ENCODE measurements at places on chromosomes 11 and 22.

DNA sequence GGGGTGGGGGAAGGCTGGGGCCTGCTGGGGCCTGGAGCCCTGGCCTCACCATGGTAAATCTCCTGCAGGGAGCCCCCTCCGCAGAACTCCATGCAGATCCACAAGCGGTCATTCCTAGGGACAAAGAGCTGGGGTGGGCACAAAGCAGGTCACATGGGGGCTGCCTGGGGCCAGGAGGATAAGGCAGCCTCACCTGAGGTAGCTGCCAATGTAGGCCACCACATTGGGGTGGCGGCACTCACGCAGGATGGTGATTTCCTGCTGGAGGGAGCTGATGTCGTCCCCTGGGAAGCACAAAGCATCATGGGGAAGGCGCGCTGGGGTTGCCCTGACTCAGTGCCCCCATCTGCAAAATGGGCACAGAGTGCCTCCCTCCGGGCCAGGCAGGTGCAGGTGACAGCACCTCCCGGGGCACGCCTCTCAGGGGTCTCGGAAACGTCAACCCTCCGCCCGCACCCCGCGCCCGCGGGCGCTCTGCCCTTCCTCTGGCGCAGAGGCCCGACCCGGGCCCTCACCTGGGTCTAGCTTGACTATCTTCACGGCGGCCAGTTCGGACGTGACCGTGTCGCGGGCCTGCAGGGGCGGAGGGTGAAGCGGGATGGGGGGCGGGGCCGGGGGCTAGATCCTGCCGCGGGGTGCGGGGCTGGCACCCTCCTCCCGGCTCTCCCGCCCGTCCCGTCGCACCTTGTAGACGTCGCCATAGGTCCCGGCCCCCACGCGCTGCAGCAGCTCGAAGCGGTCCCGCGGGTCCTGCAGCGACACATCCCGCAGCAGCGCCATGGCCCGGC is 450 bp downstream of the MAP4K2 start:
- peak overlapping the region; percentile 57 for H3K4me3 ChIP-seq
- peaks cover 11% of the 10 kb centered on the region for H3K36me3 ChIP-seq
- no peak overlapping the region for H3K27ac ChIP-seq
- H3K4me1 ChIP-seq: peaks cover 14% of the 10 kb centered on the region
- no peaks in the 10 kb centered on the region for H3K27me3 ChIP-seq

GRCh38 chr22:37679670-37680069 is 4.2 kb downstream of the LGALS1 start:
- H3K27ac ChIP-seq: no peak overlapping the region
- H3K27me3 ChIP-seq: no peaks in the 10 kb centered on the region
- H3K4me3 ChIP-seq: no peak overlapping the region
- DNase-seq: no peak
- peaks cover 25% of the 10 kb centered on the region for H3K4me1 ChIP-seq

- no peaks in the 10 kb centered on the region for H3K4me1 ChIP-seq
- no peak overlapping the region for H3K4me3 ChIP-seq
- H3K36me3 ChIP-seq: no peaks in the 10 kb centered on the region
- no peak for DNase-seq
- peaks cover 16% of the 10 kb centered on the region for H3K27me3 ChIP-seq
Measured at GRCh38 chr22:49668402-49668801, 159.3 kb downstream of the BRD1 start.

GRCh38 chr22:20498913-20499312 is 3.3 kb upstream of the KLHL22 start:
- H3K4me1 ChIP-seq: peaks cover 18% of the 10 kb centered on the region
- H3K4me3 ChIP-seq: no peak overlapping the region
- H3K27me3 ChIP-seq: no peaks in the 10 kb centered on the region
- H3K36me3 ChIP-seq: peaks cover 1% of the 10 kb centered on the region

GRCh38 chr22:49691256-49691655 is 136.4 kb downstream of the BRD1 start:
- H3K27me3 ChIP-seq: no peaks in the 10 kb centered on the region
- no peaks in the 10 kb centered on the region for H3K36me3 ChIP-seq
- no peak for DNase-seq
- H3K4me3 ChIP-seq: no peak overlapping the region
- H3K4me1 ChIP-seq: no peaks in the 10 kb centered on the region

DNA sequence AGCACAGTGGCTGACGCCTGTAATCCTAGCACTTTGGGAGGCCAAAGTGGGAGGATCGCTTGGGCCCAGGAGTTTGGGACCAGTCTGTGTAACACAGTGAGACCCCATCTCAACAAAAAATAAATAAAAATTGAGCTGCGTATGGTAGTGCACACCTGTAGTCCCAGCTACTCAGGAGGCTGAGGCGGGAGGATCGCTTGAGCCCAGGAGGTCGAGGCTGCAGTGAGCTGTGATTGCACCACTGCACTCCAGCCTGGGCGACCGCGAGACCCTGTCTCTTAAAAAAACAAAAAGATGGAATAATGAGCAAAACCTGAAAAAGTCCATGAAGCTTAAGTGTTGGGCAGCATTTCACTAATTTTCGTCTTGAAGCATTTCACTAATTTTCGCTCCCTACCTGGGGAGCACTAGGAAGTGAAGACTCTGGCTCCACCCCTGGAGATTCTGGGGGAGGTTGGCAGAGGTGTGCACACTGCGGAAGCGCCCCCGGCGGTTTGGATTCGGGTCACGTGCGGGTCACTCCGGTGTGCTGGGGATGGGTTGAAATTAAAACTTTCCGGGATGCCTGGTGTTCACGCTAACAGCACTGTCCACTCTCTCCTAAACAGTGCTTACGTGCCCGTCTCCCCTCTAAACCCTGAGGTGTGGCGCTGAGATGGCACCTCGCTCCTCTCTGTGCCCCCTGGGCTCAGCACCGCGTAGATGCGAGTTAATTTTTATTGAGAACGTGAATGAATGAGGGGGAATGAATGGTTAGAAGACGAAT is 906 bp upstream of the NAA40 start:
- H3K27ac ChIP-seq: peak overlapping the region; percentile 77
- H3K27me3 ChIP-seq: no peaks in the 10 kb centered on the region
- no peak for DNase-seq
- peak overlapping the region; percentile 89 for H3K4me3 ChIP-seq
- H3K4me1 ChIP-seq: peaks cover 14% of the 10 kb centered on the region
